Thymus (tissue), 14 donors: ENCODE measurements at places on chromosomes 11 and 22.
A peak's percentile ranks its signal among the peaks of the same experiment; 100 is the strongest.

GRCh38 chr11:123702139-123702538, 39.3 kb downstream of the ZNF202 start:
- no peak for DNase-seq

- DNase-seq, result no peak
Observed at GRCh38 chr22:37156686-37157435, 7.1 kb upstream of the IL2RB start.

GRCh38 chr11:119403021-119403420, 20.0 kb downstream of the THY1 start:
- no peak for DNase-seq

DNA sequence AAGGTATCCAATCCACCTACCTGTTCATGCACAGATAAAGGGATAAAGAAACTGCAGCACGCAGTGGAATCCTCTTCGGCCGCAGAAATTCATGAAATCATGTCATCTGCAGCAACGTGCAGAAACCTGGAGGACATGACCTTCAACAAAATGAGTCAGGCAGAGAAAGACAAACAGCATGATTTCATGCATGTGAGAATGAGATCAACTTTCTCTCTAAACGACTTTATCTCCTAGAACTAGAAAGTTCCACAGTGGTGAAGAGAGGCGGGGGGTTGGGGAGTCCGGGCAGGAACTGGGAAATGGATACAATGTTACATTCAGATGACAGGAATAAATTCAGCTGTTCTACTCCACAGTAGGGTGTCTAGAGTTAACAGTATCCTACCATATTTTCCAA, 9.9 kb downstream of the RGL4 start:
- DNase-seq, result no peak

DNA sequence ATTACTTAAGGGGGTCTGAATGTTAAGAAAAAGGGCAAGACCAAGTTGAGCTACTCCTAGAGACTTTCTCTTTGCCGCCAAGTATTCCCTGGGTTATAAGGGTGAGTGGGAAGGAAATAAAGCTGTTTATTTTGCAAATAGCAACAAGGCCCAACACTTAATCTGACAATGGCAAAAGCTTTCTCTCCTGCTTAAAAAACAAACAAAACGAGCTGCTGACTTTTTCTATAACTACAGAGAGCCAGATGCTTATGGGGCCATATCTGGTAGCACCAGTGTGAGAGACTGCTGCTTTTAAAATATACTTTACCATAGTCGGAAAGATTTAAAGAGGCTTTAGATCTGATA, 2.3 kb upstream of the KDM2A start:
- no peak for DNase-seq

DNA sequence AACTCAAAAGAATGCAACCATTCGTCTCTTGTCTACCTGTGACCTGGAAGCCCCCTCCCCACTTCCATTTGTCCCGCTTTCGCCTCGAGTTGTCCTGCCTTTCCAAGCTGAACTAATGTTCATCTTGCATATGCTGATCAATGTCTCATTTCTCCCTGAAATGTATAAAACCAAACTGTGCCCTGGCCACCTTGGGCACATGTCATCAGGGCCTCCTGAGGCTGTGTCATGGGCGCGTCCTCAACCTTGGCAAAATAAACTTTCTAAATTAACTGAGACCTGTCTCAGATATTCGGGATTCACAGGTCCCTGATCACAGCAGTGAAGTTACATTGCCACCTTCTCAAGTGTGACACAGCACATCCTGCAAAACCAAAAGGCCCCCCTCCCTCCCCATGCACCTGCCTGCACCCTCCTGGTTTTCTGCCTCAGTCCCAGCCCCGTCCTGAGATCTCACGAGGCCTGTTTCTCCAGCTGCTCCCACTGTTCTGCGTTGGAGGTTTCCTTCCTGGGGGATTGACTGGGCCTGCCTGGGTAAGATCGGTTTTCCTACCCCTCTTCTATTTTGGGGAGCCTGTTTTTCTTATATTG, 1328.7 kb downstream of the TBC1D22A start:
- no peak for DNase-seq

DNA sequence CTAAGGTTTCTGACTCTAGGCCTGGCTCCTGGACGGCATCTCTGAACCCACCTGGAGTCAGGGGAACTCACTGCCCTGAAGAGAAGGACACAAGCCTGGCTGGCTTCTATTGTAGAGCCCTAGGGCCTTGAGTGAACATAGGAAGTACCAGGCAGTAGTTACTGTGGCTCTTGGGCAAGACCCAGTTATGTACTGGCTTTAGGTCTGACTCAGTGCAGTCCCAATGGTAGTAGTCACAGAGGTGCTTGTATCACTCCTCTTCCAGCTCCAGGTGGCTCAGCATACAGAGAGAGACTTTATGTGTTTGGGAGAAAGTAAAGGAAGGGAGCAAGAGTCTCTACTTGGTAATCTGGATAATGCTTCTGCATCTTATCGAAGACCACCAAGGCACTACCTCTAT, 13.9 kb upstream of the PAK1 start:
- DNase-seq, result no peak

DNA sequence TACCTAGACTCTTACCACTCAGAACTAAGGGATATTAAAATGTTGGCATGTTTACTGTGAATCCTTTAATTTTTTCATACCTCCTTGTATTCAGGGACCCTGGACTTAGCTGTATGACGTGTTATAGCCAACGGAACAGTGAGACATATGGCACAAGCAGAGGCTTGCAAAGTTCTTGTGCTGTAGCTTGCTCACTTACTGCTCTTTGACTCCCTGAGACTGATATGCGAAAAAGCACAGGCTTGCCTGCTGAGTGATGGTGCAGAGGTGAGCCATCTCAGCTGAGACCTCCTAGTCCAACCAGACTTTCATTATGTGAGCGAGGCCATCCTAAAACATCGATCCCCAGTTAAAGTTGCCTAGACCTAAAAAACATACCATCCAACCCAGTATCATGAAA, 811.0 kb downstream of the METTL15 start:
- no peak for DNase-seq

- DNase-seq, result no peak
Observed at GRCh38 chr11:44766972-44767278, 40.2 kb downstream of the TSPAN18 start.

DNA sequence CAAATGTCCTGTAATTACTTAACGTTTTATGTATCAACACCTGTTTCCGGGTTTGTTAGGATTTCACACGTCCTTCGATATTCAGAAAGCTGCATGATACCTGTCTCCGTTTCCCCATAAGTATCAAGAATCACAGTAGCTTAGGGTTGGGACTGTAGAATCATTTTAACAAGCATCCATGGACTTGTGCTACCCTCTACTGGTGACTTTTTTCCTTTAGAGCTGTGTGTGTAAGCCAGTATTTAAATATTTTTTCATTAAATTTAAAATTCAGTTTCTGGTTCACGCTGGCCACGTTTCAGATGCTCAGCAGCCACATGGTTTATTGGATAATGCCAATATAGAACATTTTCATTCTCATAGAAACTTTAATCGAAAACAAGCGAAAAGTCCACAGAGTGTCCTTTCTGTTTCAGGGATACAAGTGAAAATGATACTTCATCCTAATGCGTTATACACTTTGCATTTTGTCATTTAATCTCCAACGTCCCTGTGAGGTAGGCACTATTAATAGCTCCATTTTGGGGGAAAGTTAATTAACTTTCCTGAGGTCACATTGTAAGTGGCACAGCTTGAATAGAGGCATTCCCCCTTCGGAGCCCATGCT, 61.5 kb upstream of the SLC25A18 start:
- DNase-seq, result peak; percentile 65

- no peak for DNase-seq
Observed at GRCh38 chr11:126197277-126197939, 14.0 kb downstream of the RPUSD4 start.

DNA sequence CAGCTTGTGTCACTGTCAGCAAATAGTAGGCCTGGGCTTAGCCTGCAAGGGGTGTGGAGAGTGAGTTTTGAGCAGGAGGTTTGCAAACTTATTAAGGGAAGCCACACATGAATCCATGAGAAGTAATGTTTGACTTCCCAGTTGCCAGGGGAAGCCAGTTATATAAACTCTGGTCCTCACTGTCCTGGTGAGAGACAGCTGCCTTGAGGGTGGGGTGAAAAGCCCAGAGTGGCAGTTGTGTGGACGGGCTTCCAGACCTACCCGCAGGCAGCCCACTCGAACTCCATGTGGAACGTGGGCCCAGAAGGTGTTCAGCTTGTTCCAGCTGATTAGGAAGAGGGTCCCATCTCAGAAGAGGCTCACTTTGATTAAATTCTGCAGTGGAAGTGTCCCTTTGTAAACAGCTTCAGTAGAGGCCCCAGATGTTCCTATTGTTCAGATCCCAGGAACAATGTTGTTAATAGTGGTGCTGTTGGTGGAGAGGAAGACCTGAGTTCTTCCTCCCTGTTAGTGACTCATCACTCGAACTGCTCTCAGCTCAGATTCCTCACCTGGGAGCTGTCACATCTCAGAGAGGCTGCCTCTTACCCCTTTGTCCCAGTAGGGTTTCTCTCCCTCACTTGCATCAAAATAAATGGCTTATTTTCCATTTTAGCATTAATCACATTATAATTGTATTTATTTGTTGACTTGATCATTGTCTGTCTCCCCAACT, 63.4 kb downstream of the GRAMD1B start:
- DNase-seq, result no peak

DNA sequence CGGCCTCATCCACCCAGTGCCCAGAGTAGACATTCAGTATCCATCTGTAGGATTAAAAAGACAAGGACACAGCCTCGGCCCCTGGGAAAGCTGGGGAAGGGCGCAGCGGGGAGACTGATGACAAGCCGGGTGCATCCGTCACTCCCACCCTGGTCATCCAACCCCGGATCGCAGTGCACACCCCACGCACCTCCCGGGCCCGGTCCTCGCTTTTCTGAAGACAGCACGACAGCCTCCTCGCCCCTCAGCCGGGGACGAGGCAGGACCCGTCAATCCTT, 1.1 kb downstream of the FCHSD2 start:
- DNase-seq, result no peak

- DNase-seq, result no peak
Observed at GRCh38 chr11:19551457-19551856, 161.2 kb upstream of the NAV2 start.

GRCh38 chr11:75158241-75158640, 7.3 kb downstream of the SLCO2B1 start:
- DNase-seq, result no peak

DNA sequence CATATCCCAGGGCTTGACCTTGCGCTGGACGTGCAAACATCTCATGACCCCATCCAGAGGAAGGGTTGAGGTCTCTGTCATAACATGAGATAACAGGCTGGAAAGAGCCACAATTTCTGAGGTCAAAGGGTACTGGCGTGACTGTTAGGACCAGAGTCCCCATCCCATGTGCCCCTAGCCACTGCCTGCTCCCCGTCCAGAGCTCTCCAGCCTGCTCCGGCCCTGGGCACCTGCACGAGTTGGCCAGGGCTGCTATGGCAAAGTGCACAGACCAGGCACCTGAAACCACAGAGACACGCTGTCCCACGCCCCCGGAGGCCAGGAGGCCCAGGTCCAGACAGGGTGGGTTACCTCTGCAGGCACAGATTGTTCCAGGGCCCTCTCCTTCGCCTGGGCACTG, 58.9 kb downstream of the SHANK2 start:
- DNase-seq, result no peak

- DNase-seq, result no peak
Observed at GRCh38 chr11:74950374-74950969, 1.4 kb downstream of the SPCS2 start.

GRCh38 chr11:3796346-3796745, 1.0 kb downstream of the NUP98 start:
- DNase-seq, result no peak

DNA sequence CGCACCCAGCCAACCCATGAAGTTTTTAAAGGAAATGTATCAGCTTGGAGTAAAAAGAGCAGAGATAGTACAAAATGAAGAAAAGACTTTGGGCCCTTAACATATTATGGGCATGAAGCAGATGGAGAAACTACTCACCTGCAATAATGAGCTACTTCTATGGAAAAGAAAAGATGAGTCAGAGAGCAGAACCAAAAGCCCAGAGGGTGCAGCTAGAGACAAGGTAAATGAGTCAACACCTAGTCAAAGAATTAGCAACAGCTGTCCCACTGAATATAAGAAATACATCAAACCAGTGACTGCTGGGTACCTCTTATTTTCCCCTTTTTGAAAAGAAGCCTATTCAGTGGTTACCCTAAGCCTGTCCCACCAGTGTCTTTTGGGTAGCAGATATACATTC, 61.8 kb downstream of the RPL27A start:
- DNase-seq, result no peak

DNA sequence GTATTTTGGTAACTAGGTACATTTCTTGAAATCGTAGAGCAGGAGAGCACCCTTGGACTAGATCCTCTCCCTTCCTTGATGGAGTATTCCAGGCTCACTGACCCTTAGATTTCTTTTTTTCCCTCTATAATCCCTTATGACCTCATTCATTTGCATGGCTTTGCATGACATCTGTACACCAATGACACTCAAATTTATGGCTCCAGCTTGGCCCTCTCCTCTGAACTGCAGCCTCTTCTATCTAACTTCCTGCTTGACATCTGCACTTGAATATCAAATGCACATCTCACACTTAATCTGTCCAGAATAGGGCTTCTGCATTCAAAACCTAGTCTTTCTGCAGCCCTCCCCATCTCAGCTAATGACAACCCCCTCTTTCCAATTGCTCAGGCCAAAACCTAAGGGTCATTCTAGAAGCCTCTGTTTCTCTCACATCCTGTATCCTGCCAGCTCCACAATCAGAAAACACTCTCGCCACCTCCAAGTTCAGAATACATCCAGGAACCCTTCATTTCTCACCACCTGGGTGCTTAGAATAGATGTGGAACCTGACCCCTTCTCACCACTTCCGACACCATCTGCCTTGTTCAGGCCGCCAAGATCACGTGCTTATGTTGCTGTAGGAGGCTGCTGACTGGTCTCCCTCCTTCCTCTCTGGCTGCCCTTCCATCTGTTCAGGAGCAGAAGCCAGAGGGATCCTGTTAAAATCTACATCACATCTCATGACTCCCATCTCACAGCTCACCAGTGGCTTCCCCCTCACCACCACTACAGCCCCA, 138.9 kb upstream of the MTNR1B start:
- peak; percentile 74 for DNase-seq

- no peak for DNase-seq
Observed at GRCh38 chr11:20360650-20361049, 2.9 kb upstream of the HTATIP2 start.

- no peak for DNase-seq
Observed at GRCh38 chr22:28316014-28316413, 363.6 kb downstream of the TTC28 start.

- no peak for DNase-seq
Observed at GRCh38 chr11:75323609-75324008, 27.9 kb downstream of the ARRB1 start.

- no peak for DNase-seq
Observed at GRCh38 chr11:125591649-125592304, 875 bp upstream of the STT3A start.

GRCh38 chr11:47955061-47955755, 25.2 kb upstream of the PTPRJ start:
- no peak for DNase-seq

GRCh38 chr11:62621027-62621566, 689 bp downstream of the B3GAT3 start:
- no peak for DNase-seq

- no peak for DNase-seq
Observed at GRCh38 chr11:64141081-64141783, 24.7 kb downstream of the MACROD1 start.
